ENCODE measurements at places on chromosomes 6 and 20. TPM values are rescaled to one million over a fixed set of nuclear protein-coding genes. Genes with fewer than 3 reads are reported as not detected.

GRCh38 chr6:11632795-11633511, 95.4 kb downstream of the TMEM170B start:
- no peak for DNase-seq

Gene VWA7
- 1.7 TPM for total RNA-seq

Gene BMP2
- total RNA-seq, result not detected

- no peak for DNase-seq
Measured at GRCh38 chr20:50716518-50716917, 14.9 kb upstream of the PARD6B start.

Gene PACSIN1
- total RNA-seq, result 2.3 TPM

Gene DEFB124
- total RNA-seq, result not detected

GRCh38 chr6:127303917-127304316, 37.3 kb downstream of the RNF146 start:
- no peak for DNase-seq

GRCh38 chr6:81515562-81516453, 236.7 kb downstream of the TENT5A start:
- no peak for DNase-seq

Gene ENPP5
- total RNA-seq, result 1.2 TPM

DNA sequence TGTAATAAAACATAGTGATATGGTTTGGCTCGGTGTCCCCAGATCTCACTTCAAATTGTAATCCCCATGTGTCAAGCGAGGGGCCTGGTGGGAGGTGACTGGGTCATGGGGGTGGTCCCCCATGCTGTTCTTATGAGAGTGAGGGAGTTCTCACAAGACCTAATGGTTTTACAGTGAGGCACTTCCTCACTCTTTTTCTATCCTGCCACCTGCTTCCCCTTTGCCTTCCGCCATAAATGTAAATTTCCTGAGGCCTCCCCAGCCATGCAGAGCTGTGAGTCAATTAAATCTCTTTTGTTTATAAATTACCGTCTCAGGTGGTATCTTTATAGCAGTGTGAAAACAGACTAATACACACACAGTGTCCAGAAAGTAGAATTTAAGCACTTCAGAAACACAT, 78.5 kb downstream of the REPS1 start:
- DNase-seq, result no peak

DNA sequence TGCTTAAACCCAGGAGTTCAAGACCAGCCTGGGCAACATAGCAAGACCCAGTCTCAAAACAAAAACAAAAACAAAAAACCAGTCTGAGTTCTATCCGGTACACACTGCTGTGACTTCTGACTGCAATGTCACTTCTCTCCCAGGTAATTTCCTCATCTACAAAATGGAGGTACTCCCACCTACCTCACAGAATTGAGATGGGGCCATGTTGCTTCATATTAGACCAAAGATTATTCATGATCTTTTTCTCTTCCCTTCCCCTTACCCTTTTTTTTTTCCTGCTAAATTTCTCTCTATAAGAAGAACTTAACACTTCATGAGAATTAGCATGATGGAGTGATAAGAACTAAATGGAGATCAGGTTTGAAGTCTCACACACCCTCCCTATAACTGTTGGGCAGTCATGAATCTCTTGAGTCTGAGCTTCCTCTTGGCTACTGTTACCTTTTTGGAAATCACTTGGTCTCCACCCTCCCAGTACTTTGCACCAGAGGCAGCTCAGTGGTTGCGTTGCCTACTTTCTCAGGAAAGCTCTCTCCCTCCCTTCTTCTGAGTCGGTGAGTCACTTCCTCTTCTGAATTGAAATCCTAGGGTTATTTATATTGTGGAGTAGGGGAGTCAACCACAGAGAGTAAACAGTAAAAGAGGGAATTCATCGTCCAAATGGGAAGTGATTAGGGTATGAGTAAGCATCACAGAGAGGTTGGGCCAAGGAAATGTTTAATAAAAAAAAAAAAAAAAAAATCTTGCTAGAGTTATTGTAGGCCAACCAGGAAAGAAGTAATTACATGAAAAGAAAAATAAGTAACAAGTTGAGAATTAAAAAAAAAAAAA, 59.9 kb upstream of the MAP7 start:
- no peak for DNase-seq

Gene PSORS1C1
- total RNA-seq, result not detected

DNA sequence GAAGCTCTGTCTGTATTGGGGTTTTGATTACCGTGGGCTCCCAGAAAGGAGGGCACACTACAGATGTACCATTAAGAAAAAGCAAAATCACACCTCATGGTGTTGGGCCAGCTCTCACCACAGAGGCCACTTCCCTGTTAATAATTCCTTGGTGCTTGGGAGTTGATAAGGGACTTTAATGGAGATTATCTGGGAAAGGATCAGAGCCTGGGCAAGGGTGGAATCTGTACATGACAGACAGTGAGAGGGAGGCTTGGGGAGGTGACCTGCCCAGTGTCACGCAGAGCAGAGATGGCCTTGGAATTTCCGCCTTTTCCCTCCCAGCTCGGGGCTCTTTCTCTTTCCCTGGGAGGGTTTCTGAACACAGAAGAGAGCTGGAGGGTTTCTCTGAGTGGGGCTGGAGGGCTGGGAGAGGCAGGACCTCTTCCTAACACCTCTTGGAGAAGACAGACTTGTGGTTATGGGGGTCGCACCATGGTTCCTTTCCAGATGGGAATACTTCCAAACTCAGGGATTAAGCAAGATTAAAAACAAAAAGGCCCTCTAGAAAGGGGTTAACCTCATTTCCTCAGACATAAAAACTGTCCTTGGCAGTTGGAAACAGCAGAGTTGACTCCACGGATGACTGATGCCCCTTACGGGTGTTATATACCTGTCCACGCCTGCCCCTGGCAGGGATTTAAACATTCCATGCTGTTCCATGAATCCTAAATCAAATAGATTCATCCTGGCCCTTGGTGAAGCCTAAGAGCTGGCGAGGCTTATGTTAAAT, 16.8 kb upstream of the KCNK16 start:
- DNase-seq, result no peak

- no peak for DNase-seq
Measured at GRCh38 chr6:157563611-157564284, 182.8 kb downstream of the ZDHHC14 start.

DNA sequence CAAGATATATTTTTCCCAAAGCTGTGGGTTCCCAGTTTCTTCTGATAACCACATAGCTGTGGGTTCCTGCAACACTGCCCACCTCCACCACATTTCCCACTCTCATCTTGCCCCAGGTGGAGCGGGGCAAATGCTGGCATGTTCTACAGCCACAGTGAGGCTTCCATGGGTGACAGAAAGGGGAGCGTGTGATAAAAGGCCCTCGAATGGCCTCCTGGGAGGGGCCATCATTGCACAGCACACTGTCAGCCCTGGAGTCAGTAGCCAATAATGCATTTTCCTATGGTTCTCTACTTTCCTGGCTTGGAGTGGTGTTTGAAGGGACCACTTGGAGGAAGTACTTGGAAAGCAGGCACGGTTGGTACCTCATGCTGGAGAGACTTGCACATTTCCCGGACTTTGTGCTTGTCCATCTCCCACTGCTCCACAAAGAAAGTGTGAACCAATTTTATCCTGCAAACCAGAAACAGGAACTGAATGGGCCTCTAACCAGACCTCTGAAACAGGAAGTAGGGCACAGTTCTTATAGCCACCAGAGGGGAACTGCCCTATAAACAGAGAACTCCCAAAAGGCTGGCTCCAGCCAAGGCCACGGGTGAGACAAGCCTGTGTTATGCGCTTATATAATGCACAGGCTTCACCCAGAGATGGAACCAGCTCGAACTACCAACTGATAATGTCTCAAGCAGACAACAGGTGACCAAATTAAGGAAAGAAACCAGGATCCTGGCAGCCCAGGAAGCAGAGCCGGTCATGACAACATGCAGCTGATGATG, 8.6 kb downstream of the MAP3K5 start:
- DNase-seq, result no peak

DNA sequence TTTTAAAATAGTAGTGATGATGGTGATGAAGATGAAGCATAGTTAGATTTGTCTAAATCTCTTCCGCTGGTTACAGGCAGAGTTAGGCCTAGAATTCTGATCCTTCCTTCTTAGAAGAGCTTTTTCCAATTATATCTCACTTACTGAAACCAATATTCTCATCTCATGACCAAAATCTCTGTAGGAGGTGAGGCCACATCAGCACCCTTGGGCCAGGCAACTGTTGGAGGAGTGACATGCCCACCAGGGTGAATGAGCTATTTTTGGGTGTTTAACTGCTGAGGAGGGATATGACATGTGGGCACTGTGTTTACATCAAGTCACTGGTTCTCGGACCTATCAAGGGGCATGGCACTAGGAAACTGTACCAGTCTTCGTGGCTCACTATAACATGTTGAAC, 102.2 kb upstream of the SLC24A3 start:
- no peak for DNase-seq

GRCh38 chr20:49675368-49676151, 38.1 kb downstream of the B4GALT5 start:
- DNase-seq, result no peak

DNA sequence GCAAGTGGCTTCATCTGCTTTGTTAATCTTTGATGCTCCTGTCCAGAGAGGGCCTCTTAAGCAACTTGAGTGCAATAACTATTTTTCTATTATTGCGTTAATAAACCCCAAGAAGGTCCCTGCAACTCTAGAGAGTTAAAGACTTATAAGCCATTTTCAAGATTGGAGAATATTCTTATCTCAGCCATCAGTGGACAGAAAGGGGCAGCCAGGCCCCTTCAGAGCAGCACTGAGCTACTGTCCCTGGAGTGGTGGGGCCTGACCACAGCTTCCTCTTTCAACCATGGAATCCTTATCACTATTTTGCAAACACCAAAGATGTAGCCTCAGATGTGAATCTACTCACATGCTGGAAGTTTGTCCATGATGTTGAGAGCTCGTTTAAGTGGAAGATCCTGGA, 2.8 kb upstream of the MAS1L start:
- no peak for DNase-seq

Gene HDGFL1
- total RNA-seq, result not detected

GRCh38 chr20:49706630-49707091, 7.0 kb downstream of the B4GALT5 start:
- no peak for DNase-seq

DNA sequence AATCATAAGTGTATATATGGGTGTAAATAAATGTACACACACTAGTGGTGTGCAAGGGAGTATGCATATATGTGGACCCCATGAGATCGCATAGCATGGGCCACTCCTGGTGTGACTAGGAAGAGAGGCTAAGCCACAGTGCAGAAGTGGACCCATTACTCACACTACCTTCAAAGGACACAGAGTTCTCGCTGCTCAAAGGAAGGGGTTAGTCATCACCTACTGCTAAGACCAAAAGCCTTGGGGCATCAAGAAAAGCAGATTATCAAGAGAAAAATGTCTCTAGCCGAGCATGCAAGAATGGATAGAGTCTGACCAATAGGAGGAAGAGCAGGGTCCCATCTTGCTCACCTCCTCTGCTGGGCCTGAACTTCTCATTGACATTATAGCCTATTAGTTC, 195.5 kb downstream of the MAFB start:
- no peak for DNase-seq

DNA sequence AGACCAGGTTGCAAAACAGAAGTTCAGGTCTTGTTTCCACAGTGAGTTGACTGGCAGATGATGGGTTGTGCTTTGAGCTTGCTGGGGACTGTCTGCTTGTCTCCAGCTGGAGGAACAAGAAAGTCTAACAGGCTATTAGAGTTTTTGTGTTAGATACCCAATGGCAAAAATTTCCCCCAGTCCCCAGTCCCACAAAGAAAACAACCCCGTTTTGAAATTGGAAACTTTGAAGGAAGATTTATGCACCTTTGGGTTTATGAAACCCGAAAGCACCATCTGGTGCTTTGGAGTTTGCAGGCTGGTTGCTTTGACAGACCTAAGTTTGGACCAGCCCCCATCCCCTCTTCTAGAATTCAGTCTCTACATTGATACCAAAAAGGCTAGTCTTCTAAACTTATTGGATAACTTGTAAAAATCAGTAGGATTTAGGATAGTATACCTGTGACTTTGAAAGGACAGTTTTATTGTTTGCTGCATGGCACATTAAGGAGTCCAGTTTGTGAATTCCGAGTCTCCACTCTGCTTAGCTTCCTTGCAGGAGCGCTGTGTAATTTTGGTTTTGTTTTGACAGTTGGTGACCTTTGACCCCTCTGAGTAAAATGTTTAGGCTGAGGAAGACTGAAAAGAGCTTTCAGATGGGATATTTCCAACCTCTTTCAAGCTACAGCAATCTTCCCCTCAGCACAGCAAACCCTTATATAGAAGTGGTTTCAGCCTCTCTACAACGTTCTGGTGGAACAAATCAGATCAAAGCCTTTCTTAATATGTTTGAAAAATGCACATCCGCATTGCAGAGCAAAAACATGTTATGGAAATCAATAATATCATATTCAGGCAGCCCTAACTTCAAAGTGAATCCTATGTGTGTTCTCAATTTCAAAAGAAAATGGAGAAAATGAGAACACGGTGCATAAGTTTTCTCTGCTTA, 25.5 kb upstream of the PRL start:
- no peak for DNase-seq

DNA sequence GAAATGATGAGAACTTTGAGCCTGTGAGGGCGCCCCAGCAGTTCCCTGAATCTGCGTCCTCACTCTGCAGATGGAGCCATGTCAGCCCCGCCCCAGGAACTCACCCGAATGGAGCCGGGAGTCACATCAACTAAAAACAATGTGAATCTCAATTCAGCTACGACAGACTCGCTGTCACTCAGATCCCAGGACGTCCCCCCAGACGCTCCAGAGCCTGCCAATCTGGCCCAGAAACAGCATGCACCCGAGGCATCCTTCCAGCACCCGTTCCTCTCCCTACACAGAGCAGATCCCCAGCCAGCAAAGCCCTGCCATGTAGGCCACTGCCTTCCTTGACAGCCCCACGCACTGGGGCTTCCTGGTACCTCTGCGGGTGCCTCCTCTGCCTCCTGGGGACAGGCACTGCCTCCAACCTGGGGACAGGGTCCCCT, 248.0 kb downstream of the TTLL2 start:
- DNase-seq, result no peak

Gene TRIM15
- not detected for total RNA-seq

GRCh38 chr6:1915226-1915625, 305.5 kb downstream of the FOXC1 start:
- DNase-seq, result no peak

DNA sequence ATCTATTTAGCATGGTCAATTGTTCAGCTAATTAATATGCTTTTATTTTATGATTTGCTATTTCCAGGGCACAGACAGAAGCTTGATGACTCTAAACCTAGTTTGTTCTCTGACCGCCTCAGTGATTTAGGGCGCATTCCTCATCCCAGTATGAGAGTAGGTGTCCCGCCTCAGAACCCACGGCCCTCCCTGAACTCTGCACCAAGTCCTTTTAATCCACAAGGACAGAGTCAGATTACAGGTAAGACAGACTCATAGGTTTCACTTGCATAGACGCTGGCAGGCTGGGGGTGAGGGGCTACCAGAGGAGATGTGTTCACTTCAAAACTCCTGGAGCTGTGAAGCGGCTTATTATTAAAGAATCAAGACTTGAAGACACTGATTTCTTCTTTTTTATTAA, 114.1 kb upstream of the SUPT3H start:
- DNase-seq, result no peak

- no peak for DNase-seq
Measured at GRCh38 chr20:12166053-12166717, 248.5 kb downstream of the BTBD3 start.

Gene EZR
- total RNA-seq, result 277 TPM

GRCh38 chr6:101401792-101402621, 8.5 kb downstream of the GRIK2 start:
- no peak for DNase-seq

Gene POM121L2
- not detected for total RNA-seq

Gene ELOVL2
- not detected for total RNA-seq

Gene EMILIN3
- total RNA-seq, result not detected

Measured in CD4-positive, alpha-beta memory T cell (primary cell).